GM19239 (cell line): ENCODE measurements at places on chromosomes 5 and 9.

DNA sequence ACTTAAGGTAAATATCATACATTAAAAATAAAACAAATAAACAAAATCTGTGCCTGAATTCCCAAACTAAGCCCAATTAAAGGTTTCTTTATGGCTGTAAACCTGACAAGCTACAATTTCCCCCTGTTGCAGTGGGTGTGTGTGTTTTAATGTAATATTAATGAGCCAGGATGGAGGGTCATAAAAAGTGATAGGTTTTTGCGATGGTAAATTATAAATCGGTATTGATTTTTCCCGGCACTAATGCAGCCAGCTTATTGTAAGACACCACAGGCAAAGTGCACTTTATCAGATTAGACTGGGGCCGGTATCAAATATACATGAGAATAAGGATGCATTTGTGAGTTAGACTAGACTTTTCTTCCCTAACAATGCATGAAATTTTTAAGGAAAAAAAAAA, 120.4 kb downstream of the EBF1 start:
- no peak for DNase-seq

GRCh38 chr9:76608575-76609273, 149.7 kb downstream of the GCNT1 start:
- DNase-seq: no peak

DNA sequence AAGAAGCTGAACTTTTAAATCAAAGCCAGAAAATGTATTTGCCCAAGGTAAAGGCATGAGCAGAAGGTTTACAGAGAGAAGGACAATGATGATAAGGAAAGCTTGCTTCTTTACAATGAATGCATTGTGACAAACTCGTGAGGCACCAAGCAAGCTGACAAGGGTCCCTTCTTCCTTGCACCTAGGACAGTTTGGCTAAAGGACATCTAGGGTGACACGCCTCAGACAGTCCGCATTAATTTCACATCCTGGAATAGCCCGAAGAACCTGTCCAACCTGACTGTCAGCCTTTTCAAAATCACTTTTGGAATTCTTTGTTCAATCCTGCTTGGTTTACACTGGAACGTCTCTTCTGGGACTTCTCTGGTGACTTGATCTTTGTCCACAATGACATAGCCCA, 146.4 kb upstream of the MAP3K1 start:
- DNase-seq: no peak

GRCh38 chr5:100708645-100709171, 173.5 kb downstream of the FAM174A start:
- DNase-seq: no peak

GRCh38 chr9:33851301-33851700, 34.3 kb downstream of the UBE2R2 start:
- DNase-seq: no peak

GRCh38 chr5:157290981-157291711, 25.2 kb downstream of the CYFIP2 start:
- DNase-seq: peak; percentile 43

DNA sequence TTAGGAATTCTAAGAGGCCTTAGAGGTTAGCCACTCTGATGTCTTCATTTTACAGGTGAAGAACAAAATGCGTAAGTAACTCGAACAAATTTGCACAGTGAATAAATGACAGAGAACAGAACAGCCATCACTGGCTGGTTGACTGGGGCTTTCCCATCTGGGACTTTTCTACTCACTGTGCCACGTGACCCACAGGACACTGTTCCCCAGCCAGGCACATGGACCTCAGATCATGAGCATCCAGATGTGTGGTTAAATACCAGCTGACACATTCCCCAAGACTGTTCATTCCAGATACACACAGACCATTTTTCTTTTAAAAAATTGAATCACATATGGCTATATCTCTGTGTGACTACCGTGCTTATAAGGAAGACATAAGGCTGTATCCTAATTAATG, 25.8 kb upstream of the MED10 start:
- no peak for DNase-seq

DNA sequence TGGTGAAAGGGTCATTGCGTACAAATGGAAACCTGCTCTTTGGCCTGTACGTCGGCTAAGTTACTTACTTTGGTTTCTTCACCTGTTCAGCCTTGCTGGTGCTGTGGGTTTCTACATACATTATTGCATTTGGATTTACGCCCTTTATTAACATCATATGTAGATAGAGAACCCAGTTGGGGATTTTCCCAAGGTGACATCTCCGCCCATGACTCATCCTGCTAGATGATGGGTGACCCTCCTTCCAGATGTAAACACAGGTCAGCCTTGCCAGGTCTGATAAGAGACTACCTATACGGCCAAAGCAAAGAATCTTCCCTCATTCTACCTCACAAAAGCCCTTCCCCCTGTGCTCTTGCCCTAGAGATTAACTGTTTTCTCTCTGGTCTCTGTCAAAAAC, 360.9 kb downstream of the KDM4C start:
- DNase-seq: no peak

GRCh38 chr5:40416588-40416987, 263.1 kb upstream of the PTGER4 start:
- no peak for DNase-seq

GRCh38 chr5:160260006-160260775, 30.9 kb downstream of the FABP6 start:
- DNase-seq: no peak

DNA sequence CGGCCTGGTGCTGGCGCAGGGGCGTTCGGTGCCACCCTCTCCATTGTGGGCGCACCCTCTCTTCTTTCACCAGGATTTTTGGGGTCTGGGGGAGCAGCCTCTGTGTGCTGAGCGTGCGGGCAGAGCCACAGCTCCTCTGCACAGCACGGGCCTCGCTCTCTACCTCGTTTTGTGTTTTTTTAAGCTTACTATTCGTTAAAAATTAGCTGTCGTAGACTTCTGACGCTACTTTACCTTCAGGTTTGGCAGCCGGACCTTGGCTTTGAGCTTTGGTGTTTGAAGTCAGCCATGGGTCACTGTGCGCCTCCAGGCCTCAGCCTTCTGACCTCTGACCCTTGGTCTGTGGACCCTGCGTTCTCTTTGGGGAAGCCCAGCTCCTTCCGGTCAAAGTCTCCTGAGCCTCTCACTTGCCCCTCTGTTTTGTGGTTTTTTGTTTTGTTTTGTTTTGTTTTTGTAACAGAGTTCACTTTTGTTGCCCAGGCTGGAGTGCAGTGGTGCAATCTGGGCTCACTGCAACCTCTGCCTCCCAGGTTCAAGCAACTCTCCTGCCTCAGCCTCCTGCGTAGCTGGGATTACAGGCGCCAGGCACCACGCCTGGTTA, 88.2 kb upstream of the CACNA1B start:
- DNase-seq: no peak

GRCh38 chr5:32276173-32276853, 36.4 kb downstream of the MTMR12 start:
- no peak for DNase-seq

DNA sequence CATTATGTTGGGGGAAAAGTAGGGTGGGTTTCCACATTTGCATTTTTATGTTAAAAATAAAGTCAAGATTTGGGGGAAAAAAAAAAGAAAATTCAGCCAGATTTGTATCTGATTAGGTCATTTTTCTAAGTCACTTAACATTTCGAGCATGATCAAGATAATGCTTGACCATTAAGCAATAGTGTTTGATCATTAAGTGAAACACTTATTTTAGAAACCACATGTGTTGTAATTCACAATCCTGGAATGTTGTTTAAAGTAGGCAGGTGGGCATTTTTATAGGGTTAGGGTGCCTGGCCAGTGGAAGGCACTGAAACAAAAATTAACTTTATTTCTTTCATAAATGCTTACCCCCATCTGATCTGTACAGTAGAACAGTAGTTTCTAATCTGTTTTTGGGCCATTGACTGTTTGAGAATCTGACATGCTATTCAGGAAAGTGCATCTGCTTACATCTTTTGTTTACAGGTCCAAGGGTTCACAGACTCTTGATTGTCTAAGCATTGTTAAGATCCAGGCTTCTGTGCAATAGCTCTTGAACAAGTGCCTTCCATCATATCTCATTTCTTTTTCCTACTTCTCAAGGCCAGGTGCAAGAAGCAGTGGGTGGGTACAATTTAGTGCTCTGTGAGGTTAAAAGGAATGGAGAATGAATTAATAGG, 9.1 kb downstream of the ZCCHC9 start:
- no peak for DNase-seq

GRCh38 chr9:123654994-123655637, 274.8 kb downstream of the DENND1A start:
- no peak for DNase-seq

- no peak for DNase-seq
Measured at GRCh38 chr9:98657897-98658296, 50.8 kb downstream of the GABBR2 start.

GRCh38 chr5:124302533-124302932, 443.9 kb downstream of the ZNF608 start:
- no peak for DNase-seq

- no peak for DNase-seq
Measured at GRCh38 chr5:138686668-138687067, 66.6 kb upstream of the CTNNA1 start.

DNA sequence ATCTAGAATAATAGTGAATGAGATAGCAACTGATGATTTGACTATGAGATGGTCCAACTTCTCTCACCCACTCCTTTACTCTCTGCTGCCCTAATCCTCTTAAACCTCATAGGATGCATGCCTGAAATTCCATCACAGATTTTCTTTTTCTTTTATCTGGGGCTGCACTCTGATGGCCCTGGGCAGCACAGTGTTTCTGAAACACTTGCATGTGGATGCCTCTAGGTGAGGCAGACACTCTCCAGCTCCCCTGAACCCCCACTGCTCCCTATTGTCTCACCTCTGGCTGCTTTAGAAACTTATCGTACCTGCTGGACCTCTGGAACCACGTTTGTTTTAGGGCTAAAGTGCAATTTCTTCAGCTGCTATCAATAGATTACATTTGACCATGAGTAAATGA, 67.5 kb downstream of the HTR4 start:
- DNase-seq: no peak

DNA sequence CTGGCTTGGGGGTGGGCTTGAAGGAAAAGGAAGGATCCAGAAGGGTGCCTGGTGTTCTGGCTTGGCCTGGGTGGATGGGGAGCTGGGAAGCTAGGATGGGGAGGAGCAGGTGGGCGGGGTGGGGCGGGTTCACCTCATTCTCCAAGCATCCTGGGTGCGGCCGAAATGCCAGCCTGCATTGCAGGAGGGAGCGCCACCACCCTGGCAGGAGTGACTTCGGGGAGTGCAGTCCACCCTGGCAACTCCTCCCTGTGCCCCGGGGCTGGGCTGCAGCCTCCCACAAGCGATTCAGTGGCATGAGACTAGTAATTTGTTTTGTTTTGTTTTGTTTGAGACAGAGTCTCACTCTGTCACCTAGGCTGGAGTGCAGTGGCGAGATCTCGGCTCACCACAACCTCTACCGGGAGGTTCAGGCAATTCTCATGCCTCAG, 5.5 kb downstream of the TTC16 start:
- DNase-seq: no peak

DNA sequence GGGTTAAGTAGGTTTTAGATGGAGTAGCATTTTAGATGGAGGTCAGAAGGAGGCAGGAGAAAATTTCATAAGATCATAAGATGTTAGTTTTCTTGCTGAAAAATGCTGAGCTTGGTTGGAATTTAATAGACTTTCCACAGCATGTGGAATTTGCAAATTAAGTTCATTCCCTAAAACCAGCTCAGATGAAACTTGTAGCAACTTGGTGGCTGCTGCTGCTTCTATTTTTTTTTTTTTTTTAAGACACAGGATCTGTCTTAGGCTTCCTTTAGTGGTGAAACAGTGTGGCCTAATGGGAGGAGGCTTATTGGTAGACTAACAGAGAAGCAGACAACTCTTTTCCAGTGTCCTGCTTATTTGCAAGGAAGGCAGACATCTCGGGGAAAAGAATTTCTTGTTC, 154.5 kb downstream of the AOPEP start:
- DNase-seq: no peak

DNA sequence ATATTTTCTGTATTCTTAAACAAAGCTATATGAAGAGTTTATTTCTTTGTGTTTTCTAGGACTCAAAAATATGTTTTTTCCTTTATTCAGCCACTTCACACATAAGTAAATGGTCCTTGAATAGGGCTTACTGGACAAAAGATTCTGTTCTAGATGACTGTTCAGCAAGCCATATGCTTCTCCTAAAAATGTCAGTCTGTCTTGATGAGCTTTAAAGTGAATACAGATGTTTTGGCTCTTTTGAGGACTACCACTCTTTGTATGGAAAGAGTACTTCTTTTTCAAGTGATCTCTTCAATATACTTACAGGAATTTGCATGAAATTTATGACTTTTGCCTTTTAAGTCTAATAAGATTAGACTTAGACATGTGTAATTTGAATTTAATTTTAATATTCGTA, 8.4 kb downstream of the NDUFS4 start:
- DNase-seq: no peak

DNA sequence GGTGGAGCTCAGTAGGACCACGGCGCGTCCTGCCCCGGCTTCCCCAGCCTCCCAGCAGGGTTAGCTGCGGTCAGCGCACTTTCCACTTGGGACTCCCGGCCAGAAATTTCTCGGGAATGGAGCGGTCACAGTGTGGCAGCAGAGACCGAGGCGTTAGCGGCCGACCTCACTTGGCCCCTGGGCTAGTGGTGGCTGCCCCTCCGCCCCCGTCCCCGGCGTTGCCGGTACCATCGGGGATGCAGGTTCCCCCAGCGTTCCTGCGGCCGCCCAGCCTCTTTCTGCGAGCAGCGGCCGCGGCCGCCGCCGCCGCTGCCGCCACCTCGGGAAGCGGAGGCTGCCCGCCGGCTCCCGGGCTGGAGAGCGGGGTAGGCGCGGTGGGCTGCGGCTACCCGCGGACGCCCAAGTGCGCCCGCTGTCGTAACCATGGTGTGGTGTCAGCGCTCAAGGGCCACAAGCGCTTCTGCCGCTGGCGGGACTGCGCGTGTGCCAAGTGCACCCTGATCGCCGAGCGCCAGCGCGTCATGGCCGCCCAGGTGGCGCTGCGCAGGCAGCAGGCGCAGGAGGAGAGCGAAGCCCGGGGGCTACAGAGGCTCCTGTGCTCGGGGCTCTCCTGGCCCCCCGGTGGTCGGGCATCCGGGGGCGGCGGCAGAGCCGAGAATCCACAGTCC, 460 bp downstream of the DMRTA1 start:
- DNase-seq: no peak

GRCh38 chr9:107875571-107875980, 386.0 kb upstream of the KLF4 start:
- no peak for DNase-seq

GRCh38 chr5:143596824-143597223, 193.3 kb upstream of the NR3C1 start:
- DNase-seq: no peak

GRCh38 chr5:10632110-10632761, 68.4 kb downstream of the ANKRD33B start:
- peak; percentile 58 for DNase-seq

DNA sequence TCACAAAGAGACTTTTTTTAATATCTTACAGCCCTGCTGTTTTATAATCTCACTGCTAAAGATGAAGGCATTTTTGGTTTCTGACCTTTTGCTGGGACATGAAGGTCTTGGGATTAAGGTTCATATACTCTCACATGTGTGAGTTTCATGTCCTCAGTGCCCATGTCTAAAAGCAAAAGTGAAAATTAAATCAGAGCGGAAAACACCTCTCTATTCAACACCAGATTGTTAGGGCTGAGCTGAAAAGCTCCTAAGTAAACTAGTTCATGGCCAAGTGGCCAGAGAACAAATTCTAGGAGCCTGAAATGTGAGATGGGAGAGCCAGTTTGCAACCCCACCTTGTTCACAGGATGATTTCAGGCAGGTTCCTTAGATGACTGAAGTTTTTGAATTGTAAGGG, 110.9 kb downstream of the GRIA1 start:
- peak; percentile 8 for DNase-seq
